ENCODE measurements at places on chromosomes 3 and 15.

DNA sequence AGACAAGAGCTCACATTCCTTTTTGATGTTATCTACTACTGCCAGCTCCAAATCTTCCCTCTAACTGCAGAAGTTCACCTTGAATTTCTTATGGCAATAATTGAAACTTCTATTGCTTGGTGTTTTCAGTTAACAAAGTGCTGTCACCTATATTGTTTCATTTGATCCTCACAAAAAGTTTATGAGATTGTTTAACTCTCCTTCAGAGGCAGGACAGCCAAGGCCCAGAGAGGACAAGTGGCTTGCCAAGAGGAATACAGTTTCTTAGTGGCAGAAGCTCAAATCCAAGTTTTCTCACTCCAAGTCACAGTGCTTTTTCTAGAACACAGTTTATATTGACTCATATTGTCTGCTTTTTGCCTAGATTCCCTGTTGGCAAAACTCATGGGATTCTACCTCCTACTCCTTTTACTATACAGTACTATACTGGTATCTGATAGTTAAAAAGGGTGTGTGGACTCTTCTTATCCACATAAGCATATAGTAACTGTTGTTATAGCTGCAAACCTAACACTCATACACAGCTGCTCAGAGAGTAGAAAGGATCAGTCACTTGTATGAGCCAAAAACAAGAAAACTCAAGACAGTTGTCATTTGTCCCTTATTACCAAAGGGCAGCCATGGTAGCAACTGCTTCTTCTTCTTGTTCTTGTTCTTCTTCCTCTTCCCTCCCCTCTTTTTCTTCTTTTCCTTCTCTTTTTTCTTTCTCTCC is 15.9 kb downstream of the TM4SF4 start:
- no peak for DNase-seq

- no peak for DNase-seq
Observed at GRCh38 chr15:66411190-66411589, 24.5 kb downstream of the MAP2K1 start.

DNA sequence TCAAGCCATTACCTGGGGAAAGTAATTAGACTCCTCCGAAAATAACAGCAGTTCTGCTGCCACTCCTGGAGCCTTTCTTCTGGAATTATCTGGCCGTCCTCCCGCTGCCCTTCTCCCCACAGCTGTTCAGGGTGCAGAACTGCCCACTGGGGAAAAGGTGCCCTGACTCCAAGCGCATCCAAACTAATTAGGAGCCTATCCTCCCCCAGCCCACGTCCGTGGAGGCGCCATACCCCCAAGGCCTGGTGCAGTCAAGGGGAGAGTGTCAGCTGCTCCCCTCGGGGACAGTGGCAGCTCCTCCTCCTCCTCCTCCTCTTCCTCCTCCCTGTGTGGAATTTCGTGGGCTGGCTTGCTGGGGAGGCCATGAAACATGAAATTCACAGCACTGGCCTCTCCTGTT is 177.2 kb downstream of the XXYLT1 start:
- no peak for DNase-seq

DNA sequence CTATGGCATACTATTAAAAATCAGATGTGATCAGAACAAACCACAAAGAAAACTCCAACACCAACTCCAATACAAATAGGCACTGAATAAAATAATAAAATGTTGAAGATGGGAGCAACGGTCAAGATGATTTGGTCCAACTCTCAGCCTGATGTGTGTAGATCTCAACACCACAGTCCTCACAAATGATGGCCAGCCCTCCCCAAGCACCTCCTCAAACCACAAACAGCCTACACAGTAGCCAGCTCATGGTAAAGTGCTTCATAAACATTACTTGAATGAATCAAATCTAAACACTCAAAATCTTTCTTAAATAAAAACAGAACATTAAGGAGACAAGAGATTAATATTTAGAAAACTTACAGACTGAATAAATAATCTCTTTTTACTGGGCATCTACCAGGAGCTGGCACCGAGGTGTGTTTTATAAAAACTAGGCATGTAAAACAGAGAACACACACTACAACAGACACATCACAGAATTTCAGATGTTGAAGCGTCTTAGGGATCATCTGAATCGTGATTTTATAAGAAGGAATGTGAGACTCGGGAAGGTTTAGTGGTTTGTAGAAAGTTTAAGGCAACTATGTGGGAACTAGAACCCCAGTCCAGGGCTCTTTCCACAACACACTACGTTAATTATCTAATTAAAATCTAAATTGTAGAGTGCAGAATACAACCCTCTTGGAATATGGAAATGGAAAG is 102.4 kb downstream of the MYLK start:
- no peak for DNase-seq

DNA sequence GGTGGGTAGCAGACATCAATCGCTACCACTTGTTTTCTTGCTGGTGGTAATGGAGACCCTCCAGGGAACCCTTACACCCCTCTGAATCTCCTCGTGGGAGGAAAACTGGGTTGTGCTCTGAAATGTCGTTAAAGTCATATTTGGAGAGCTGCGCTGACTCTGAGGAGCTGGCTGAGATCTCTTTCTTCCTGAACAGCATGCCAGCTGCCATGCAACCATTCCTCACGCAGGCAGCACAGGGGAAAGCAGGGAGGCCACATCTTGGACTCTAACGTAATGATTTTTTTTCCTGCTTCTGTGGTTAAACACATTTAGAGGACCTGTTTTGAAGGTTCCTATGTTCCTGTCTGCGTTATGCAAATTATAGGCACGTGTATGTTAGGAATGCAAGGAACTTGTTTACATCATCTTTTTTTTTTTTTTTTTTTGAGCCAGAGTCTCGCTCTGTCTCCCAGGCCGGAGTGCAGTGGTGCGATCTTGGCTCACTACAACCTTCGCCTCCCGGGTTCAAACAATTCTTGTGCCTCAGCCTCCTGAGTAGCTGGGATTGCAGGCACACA is 156.7 kb downstream of the TJP1 start:
- DNase-seq, result no peak

GRCh38 chr3:16809993-16810392 is 74.8 kb upstream of the PLCL2 start:
- DNase-seq, result no peak
